Posterior cingulate gyrus (tissue), 11 donors: ENCODE measurements at places on chromosomes 5 and 9.
A peak's percentile ranks its signal among the peaks of the same experiment; 100 is the strongest.

DNA sequence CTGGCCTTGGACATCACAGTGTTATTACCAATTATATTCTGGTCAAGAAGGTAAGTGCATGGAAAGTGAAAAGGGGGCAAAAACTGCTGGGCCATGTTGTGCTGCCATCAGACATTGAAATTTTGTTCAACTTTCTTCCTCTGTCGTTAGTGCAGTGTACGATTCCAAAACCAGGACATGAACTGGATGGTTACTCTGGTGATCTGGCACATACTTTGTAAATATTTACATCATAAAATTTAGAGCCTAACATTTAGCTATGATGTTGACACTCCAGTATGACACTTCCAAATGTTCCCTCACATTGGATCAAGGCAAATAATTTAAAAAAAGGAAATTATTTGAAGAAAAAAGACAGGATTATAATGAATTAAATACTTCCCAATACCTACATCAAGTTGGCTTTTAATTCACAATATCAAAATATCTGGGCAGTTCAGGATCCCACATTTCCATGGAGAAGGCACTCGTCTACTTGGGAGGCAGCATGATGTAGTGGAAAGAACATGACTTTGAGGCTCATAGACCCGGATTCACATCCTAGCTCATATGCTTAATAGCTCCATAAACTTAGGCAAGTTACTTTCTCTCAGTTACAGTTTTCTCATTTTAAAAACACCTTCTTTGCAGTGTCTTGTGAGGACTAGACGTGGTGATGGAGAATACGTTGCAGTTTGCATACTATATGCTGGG is 342.5 kb upstream of the MPDZ start:
- DNase-seq, result no peak

GRCh38 chr9:88587182-88587581 is 52.2 kb downstream of the NXNL2 start:
- no peak for DNase-seq

GRCh38 chr9:129328355-129329042 is 150.4 kb upstream of the IER5L start:
- no peak for DNase-seq

DNA sequence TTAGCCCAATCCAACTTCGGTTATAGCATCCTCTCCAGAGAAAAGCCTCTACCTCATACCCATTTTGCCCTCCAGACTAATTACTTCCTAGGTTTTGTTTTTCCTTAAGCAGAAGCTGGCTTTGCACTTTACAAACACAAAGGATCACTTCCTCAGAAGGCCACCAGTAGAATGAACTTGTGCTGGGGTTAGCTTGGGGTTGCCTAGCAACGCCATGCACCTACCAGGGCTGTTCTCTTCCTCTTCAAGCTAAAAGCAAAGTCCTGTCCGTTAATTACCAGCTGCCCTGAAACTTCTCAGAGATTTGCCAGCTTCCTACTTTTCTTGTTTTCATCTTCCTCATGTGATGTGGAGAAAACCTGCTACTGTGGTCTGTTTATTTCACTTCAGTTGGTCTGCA is 132.0 kb upstream of the WWC1 start:
- no peak for DNase-seq

DNA sequence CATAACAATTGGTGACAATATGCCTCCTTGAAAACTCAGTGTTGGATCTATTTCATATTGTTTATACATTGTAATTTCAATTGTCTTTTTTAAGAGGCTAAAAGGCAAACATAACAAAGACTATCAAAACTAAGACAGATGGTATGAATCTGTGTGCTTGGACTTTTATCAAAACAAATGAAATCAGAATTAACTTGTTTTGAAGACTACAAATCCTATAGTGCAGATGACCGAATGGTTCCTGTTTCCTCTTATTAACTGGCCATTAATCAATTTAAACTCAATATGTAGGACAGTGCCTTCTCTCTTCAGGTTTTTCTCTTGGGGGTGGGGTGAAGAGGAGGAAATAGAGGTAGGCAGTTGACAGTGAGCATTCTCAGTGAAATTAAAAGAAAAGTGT is 366.9 kb upstream of the GRAMD2B start:
- DNase-seq, result no peak

GRCh38 chr5:138468133-138468965 is 3.1 kb downstream of the EGR1 start:
- no peak for DNase-seq

GRCh38 chr9:2015581-2016407 is 647 bp downstream of the SMARCA2 start:
- peak; percentile 94 for DNase-seq

DNA sequence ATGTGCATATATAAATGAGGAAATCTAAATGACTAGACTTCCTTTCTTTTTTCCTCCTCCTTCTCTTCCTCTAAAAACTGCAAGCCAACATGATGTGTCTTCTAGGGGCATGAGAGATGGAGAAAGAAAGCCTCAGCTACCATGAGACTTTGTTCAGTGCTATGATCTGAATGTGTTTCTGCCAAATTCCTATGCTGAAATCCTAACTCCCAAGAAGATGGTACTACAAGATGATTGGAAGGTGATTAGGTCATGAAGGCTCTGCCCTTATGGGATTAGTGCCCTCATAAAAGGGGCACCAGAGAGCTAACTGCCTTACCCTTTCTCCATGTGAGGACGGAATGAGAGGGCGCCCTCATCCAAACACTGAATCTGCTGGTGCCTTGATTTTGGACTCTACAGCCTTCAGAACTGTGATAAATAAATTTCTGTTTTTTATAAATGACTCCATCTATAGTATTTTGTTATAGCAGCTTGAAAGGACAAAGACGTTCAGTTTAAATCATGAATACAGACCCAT is 72.2 kb upstream of the IL6ST start:
- DNase-seq, result no peak

GRCh38 chr5:176187276-176188062 is 50.8 kb upstream of the SIMC1 start:
- DNase-seq, result no peak

- peak; percentile 41 for DNase-seq
Observed at GRCh38 chr5:107154593-107154992, 516.1 kb downstream of the EFNA5 start.

- DNase-seq, result peak; percentile 36
Observed at GRCh38 chr5:126780165-126780827, 3.4 kb downstream of the LMNB1 start.

GRCh38 chr5:150144879-150145278 is 10.8 kb downstream of the PDGFRB start:
- no peak for DNase-seq

DNA sequence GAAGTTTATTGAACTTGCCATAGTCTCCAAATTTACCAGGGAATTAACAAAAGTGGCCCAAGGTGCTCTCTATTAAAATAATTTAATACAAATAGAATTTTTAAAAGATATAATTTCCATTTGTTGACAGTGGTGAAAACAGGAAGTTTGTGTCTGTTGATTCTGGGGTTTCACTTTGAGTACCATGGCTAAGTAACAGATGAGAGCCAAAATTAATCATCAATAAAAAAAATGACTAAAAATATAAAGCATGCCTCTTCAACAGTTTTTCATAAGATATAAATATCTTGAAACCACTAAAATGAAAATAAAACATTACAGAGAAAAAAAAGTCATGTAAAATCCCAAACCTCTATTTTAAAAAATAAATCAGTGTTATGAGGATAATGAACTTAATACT is 49.8 kb downstream of the SGCD start:
- DNase-seq, result no peak

GRCh38 chr5:158313733-158314464 is 455.0 kb upstream of the CLINT1 start:
- no peak for DNase-seq

GRCh38 chr9:26296910-26297572 is 595.6 kb downstream of the CAAP1 start:
- DNase-seq, result no peak

- DNase-seq, result no peak
Observed at GRCh38 chr5:84673785-84674184, 289.1 kb upstream of the EDIL3 start.

DNA sequence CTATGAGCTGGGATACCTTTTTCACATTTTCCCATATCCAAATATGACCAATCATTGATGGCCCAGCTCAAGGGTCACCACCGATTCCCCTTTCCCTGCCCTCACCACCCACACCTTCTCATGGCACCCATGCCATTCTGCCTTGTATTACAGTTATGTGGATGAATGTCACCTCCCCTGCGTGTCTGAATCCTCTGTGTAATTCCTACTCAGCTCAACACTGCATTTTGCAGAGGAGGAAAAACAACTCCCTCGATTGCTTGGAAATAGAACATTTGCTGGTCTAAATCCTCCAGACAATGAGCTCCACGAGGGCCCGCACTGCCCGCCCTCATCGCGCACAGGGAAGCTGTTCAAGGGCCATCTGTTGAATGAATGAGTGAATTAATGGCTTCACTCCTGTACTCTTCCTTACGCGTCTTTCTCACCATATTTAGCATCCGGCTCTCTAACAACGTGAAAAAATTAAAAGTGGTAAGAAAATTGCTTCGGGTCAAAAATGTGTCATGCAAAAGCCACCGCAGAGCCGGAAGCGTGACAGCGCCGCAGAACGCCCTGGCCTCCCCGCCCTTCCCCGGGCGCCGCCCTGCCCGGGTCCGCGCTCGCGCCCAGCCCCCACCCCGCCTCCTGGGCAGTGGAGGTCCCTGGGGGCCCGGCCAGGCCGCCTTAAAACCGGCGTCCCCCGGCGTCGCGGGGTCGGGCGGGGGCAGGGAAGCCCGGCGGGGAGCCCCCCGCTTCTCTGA is 704 bp downstream of the SUSD1 start:
- peak; percentile 85 for DNase-seq

- no peak for DNase-seq
Observed at GRCh38 chr5:108415726-108416125, 33.8 kb upstream of the FBXL17 start.

GRCh38 chr9:127144670-127145445 is 22.4 kb upstream of the ANGPTL2 start:
- DNase-seq, result no peak

- DNase-seq, result no peak
Observed at GRCh38 chr9:94212531-94212930, 46.6 kb upstream of the ZNF169 start.

GRCh38 chr5:131021646-131022045 is 143.4 kb downstream of the HINT1 start:
- DNase-seq, result no peak

GRCh38 chr5:116521173-116521872 is 53.3 kb downstream of the SEMA6A start:
- DNase-seq, result no peak

- DNase-seq, result no peak
Observed at GRCh38 chr5:126984632-126985031, 45.7 kb downstream of the MARCHF3 start.

GRCh38 chr9:91273853-91274552 is 87.7 kb downstream of the AUH start:
- DNase-seq, result no peak

- no peak for DNase-seq
Observed at GRCh38 chr5:80357671-80358070, 37.9 kb downstream of the SPZ1 start.

DNA sequence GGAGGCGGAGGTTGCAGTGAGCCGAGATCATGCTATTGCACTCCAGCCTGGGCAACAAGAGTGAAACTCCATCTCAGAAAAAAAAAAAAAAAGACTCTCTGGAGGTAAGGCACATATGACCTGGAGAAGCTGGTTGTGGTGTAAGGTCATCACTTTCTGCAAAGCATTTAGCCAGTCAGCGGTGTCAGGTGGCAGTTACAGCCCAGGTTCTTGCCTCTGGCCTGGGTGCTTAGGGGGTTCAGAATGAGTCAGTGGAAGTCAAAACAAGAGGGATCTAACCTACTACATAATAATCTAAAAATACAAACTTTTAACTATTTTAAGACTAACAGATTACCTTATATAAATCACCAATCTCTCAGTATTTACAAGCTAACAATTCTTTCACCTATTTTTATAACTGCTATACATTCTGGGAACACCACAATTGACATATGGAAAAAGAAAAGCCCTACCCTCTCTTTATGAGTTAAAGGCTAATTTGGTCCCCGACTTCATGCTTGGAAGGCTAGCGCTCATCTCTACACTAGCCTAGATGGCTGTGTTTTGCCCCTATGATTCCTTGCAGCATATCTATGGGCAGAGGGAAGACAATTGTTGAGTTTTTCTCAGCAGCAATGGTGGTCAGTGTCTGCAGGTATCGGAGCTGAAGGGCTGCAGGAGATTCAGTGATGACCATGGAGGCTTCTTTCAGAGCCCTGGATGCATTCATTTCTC is 29.2 kb downstream of the STOM start:
- no peak for DNase-seq

DNA sequence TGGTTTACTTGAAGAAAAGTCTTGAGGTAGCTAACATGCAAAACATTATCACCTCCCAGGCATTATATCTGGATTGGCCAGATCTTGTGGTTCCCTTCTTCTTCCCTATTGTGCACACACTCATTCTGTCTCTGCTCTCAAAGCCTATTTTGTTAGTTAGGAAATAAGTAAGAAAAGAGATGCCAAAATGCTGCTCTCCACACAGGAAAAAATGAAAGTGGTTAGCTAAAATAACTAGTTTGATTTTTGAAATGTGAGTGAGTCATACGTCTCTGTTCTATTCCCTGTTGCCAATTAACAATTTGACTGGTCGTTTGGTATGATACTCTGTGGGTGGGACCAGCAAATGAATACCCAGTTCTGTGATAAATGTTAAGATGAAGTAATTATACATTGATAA is 28.1 kb downstream of the LMNB1 start:
- DNase-seq, result no peak

DNA sequence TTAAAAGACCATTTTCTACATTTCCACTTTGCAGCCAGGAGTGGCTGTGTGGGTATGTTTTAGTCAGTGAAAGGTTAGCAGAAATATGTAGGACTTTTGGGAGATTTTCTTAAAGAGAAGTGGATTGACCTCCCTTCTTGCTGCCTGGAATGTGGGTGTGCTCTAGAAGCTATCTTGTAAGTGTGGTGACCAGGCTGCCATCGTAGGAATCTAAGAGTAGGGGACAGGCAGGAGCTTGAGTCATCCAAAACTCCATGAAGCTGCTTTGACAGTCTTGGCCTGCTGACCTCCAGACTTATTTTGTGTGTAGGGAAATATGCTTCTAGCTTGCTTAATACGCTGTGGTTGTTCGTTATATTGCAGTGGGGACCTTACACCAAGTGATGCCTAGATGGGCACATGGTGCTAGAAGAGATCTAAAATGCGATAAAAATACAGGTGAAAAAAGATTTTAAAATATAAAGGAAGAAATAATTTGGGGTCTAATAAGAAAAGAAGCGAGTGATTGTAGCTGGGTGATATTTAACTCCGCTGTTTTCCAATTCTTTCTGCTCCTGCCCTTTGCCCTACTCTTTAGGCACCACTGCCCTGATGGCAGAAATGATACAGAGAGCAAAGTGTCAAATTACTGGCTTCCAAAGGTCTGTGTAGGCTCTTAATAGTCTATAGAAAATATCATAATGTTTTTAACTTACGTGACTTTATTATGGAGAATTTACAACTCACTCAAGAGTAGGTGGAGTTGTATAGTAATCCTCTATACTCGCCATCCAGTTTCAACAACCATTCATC is 298.2 kb upstream of the ZNF608 start:
- DNase-seq, result no peak

- no peak for DNase-seq
Observed at GRCh38 chr9:25994605-25995004, 316.4 kb upstream of the TUSC1 start.

GRCh38 chr9:96056226-96056625 is 180.7 kb downstream of the ERCC6L2 start:
- no peak for DNase-seq
